Epithelial cell of proximal tubule (primary cell): ENCODE measurements at places on chromosomes 4 and X. TPM values are rescaled to one million over a fixed set of nuclear protein-coding genes. Genes with fewer than 3 reads are reported as not detected.

DNA sequence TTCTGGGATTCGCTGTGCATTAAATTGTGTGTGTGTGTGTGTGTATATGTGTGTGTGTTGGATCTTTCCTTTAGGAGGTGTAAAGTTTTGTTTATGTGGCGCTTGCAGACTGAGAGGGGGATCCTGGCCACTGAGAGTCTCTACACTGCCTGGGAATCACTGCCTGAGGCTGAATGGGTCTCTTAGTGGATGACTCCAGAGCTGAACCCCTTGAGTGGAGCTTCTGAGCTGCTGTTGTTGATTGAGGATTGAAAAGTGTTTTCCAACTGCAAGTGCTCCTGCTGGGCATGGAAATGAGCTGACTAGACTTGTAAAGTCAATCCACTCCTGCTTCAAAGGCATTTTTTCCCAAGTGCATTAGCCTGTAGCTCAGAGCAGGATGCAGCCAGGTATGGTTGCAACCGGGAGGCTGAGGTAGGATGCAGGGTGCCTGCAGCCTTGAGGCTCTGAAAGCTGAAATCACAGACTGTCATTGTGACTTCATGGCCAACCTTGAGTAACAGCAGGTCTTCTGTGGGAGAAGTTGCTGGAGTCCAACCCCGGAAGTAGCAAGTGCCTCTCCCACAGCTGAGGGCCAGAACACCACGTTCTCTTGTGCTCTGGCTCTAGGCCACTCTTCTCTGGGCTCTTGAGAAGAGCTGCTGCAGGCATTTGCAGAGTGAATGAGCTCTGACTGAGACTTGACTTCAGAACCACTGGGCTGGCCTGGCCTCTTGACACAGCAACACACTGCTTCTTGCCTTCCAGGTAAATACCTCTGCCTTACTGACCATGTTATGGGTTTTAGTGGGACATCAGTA is at the start of gene TBX22:
Gene TBX22, plus strand, starts transcription at position 613 of the 800 bp plus-strand sequence. CDS start 7,517 bp downstream, outside the sequence.
- DNase-seq, result no peak

DNA sequence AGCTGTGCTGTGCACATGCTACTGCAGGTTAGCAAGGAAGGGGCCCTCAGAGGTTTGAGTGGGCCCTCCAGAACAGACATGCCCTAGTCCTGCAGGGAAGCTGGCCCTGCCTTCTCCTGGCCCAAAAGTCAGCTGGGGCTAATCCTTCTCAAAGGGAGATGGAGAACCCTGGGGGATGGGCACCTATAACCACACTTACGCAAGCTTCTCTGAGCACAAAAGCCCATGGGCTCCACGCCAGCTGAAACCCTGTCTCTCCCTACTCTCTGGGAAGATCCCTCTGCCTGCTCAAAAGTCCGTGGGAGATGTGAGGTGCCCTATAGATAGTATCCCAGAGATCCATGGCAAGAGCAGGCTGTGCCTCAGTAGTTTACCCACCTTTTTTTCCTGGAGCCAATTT is 58.9 kb upstream of the DKK2 start:
- no peak for DNase-seq

DNA sequence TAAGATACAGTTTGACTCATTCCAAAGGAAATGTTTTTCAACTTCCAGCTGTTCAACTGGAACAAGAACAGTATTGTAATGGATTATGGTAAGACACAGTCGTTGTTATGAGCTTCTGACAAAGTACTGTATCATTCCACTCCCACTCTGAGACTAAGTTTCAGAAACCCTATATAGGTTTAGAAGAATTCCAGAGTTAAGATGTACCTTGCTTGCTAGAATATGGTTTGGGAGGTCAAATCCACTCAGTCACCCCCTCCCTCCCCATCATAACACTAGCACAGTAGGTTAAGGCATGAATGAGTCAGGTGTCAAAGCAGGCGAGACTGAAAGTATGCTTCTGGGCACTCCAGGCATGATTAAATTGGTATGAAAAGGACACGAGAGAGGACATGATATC is 339.7 kb downstream of the DMD start:
- peak; percentile 10 for DNase-seq

DNA sequence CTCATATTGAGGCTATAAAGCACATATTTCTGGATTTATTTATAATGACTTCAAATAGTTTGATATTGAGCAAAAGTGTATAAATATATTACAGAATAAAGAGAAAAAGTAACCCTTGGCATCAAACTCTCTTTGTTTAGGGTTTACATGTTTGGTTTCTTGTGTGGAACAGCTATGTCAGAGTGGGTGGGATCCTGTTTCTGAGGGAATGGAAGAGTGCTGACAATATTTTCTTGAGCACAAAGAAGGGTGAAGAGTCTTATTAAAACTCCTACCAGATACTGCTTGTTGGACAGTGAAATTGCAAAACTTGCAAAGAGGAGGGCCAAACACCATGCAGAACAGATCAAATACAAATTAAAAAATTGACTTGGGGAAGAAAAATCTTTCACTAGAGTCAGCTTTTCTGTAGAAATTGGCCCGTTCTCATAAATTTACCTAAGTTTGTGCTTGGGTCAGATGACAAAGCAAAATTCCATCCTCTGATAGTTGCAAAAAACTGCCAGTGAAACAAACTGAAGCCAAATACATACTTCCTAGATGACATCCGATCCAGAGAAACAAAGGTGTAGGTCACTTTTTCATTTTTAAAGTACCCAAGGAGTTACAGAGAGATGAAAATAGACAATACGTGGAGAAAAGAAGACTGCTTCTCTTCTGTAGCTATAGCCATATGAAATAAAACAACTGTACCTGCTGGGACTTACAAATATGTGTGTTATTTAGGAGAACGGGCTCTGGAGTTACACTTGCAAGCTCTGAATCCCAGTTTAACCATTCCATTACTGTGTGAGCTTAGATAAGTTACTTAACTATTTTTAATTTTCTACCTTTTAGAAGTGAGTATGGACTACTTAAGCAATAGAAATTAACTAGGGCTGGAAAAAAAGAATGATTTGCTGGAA is 133.3 kb downstream of the MAML3 start:
- DNase-seq, result no peak

- peak; percentile 42 for DNase-seq
Measured at GRCh38 chr4:96044971-96045370, 205.1 kb downstream of the PDHA2 start.

- no peak for DNase-seq
Measured at GRCh38 chr4:76987153-76987591, 37.6 kb downstream of the SEPTIN11 start.

- no peak for DNase-seq
Measured at GRCh38 chr4:137530176-137530575, 2.1 kb downstream of the PCDH18 start.

GRCh38 chr4:35697210-35697736 is 547.0 kb downstream of the ARAP2 start:
- DNase-seq, result no peak

- no peak for DNase-seq
Measured at GRCh38 chr4:4866124-4866865, 6.8 kb downstream of the MSX1 start.

- DNase-seq, result no peak
Measured at GRCh38 chrX:12210971-12211370, 72.7 kb downstream of the FRMPD4 start.

DNA sequence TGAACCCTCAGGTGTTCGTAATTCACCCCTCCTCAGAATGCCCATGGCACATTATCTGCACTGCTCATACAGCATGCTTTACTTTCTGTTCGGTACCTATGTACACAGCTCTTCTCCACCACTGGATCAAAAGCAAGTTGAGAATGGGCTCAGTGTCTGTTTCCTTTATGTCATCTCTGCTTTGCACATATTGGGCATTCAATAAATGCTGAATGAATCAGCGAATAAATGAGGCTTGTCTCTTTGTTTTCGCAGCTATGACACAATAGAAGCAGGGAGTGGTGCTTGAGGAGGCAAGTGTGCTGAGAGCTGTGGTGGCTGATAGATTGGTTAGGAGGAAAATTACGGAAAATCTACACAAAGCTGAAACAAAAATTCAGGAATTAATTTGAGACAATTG is 109.1 kb upstream of the VMA21 start:
- DNase-seq, result no peak

- no peak for DNase-seq
Measured at GRCh38 chrX:30183554-30183953, 31.8 kb upstream of the MAGEB2 start.

DNA sequence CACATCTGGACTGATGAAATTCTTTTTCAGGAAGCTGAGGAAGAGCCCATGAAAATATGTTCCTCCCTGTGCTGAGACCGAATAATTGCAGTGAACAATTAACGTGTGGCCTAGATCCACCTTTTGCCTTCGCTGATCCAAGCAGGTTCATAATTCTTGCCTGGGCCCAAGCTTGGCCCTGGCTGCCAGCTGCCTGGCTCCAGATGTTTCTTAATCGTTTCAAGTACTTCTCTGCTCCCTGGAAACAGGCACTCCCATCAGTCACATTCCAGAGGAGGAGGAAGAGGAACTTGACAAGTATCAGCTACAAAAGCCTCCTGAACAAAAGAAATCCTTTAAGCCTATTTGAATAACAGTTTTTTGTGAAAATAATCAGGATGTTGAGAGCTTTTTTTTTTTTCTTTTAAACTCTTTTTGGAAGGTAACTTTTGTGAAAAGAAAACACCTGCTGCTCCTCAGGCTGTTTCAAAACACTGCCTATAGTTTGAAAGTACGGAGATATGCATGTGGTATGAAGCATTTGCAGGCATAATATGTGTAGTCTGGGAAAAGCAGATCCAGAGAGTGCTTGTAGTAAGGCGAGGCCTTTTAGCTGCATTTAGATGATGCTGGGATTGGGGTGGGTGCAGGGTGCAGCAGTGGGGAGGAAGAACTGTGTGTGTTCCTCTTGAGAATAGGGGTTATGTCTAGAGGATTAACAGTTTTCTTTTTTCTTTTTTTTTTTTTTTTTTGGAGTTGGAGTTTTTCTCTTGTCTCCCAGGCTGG is 154.4 kb downstream of the PTTG2 start:
- DNase-seq, result no peak

GRCh38 chr4:31294655-31295480 is 574.7 kb downstream of the PCDH7 start:
- no peak for DNase-seq

GRCh38 chr4:123588631-123589241 is 192.1 kb downstream of the SPRY1 start:
- no peak for DNase-seq

- DNase-seq, result no peak
Measured at GRCh38 chrX:40628506-40628905, 5.3 kb downstream of the MPC1L start.

- DNase-seq, result no peak
Measured at GRCh38 chr4:94446386-94446785, 5.4 kb upstream of the PDLIM5 start.

DNA sequence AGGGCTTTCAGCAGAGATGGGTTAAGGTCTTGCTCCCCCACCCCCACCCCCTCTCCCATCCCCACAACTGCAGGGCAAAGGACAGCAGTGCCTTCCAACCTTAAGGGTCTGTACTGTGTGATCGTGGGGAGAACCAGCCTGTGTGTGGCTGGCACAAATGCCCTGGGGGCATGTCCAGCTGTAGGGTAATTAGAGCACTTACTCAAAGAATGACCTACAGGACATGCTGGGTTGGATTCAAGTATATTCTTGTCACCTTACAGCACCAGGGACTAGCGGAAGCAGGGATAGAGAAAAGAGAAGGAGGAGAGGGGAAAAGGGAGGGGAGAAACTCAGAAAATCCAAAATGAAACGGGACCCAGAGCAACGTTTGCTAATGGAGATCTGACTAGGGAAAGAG is 191.3 kb upstream of the GATB start:
- no peak for DNase-seq

DNA sequence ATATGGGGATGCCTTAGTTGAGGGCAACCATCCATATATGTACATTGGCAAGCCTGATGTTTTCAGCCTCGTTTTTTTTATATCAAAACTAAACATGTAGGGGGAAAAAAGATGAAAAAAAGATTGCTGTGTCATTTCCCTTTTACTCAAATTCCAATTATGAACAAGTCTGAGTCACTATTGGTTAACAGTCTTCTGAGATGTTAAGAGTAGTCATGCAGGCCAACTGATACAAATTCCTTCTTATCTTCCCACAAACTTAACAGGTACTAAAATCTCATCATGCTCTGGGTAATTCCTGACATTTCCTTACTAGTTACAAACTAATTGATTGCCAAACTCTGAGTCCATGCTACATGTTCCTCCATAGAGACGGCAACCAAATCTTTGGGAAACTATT is 222.1 kb downstream of the FRMPD4 start:
- DNase-seq, result peak; percentile 6

- DNase-seq, result no peak
Measured at GRCh38 chr4:32697281-32697814, 1977.2 kb downstream of the PCDH7 start.

DNA sequence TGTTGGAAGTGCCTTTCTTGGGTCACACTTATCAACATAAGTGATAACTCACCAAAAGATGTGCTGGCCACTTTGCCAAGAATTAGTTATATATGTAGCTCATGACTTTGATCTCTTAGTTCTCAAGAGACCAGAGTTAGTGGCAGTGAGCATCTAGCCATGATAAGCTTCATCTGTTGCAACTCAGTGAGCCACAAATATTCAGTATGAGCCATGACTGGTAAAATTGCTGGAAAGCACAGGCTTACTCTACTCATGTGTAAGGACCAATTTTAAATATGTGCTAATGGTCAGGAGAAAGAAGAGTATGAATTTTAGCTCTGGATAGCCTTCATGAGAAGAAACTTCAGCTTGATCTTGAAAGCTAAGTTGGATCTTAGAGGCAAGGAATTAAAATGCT is 59.4 kb upstream of the TLL1 start:
- DNase-seq, result peak; percentile 13

- DNase-seq, result peak; percentile 7
Measured at GRCh38 chr4:45350438-45350837, 624.1 kb upstream of the GNPDA2 start.

DNA sequence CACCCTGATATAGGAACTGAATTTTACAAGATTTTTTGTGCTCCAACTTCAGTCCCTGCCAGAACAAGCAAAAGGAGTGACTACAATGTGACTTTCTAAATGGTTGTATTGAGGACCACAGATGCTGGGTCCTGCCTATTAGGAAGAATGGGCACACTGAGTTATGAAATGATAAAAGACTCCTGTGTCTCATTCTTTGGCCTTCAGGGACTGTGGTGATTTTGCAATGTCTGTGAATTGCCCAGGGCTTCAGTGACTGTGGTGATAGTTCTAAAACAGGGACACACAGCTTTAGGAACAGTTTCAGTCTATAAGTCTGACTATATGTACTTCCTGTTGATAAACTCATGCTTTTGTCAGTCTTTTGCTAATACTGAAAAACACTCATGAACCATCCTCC is 210.2 kb downstream of the DMD start:
- no peak for DNase-seq

- no peak for DNase-seq
Measured at GRCh38 chrX:45240301-45240700, 39.6 kb upstream of the DIPK2B start.

GRCh38 chr4:82201805-82202641 is 171.8 kb downstream of the HNRNPD start:
- no peak for DNase-seq

The FSTL5 gene
- not detected in 2 replicates for total RNA-seq

The CC2D2A gene
- total RNA-seq, result 15.2 and 15.8 TPM in 2 replicates

The UGT2B15 gene
- not detected in 2 replicates for total RNA-seq

The DMRTC1 gene
- not detected in 2 replicates for total RNA-seq

The DACH2 gene
- not detected in 2 replicates for total RNA-seq

The RNF128 gene
- 0.36 and 1.2 TPM in 2 replicates for total RNA-seq

The KCNIP4 gene
- total RNA-seq, result 0.17 and 0.80 TPM in 2 replicates

The EMCN gene
- total RNA-seq, result not detected in 2 replicates

The SHROOM4 gene
- total RNA-seq, result 3.2 and 4.2 TPM in 2 replicates

The HSPA4L gene
- total RNA-seq, result 10.6 and 12.6 TPM in 2 replicates

The ENAM gene
- 0.14 and 0.23 TPM in 2 replicates for total RNA-seq

The PNMA6E gene
- not detected in 2 replicates for total RNA-seq

The CENPI gene
- total RNA-seq, result 20.4 and 27.9 TPM in 2 replicates

The SLC2A9 gene
- 0.80 and 2.0 TPM in 2 replicates for total RNA-seq
